Panc1 (cell line): ENCODE measurements at places on chromosomes 16 and 17. TPM values are rescaled to one million over a fixed set of nuclear protein-coding genes. Genes with fewer than 3 reads are reported as not detected.

The ITGA2B gene
- total RNA-seq = 2.4 TPM

The WNT9B gene
- total RNA-seq = not detected

The RAB40B gene
- total RNA-seq = 7.1 TPM

The NSF gene
- total RNA-seq = 56.5 TPM

The KRT32 gene
- total RNA-seq = 0.72 TPM

The CORO6 gene
- total RNA-seq = 9.7 TPM

The SLC52A1 gene
- total RNA-seq = 0.54 TPM

- DNase-seq = peak; percentile 89
These were observed 10.9 kb downstream of the JPT2 start for GRCh38 chr16:1688807-1689560.

DNA sequence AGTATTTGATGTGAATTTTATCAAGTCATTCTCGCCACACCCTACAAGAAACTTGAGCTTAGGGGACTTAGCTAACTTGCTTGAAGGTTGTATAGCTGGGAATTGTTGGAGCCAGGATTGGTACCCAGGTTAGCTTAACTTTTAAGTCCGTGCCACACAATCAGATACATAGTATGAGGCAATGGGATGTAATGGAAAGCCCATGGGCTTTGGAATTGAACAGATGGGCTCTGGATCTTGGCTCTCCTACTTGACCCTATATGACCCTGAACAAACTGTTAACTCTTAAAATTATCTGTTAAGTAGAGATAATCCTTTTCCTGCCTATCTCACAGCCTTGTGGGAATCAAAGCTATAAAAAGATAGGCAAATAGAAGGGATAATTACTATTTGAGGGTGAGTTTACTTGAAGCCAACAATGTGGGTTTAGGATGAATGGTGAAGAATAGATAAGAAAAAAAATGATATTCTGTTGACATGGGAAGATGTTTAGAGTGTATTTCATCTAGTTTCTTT, 51.9 kb upstream of the CACNG3 start:
- no peak for DNase-seq

- DNase-seq = no peak
These were observed 231.1 kb upstream of the NLRP1 start for GRCh38 chr17:5815396-5815795.

- DNase-seq = no peak
These were observed 20.6 kb downstream of the CHAD start for GRCh38 chr17:50447870-50448595.

DNA sequence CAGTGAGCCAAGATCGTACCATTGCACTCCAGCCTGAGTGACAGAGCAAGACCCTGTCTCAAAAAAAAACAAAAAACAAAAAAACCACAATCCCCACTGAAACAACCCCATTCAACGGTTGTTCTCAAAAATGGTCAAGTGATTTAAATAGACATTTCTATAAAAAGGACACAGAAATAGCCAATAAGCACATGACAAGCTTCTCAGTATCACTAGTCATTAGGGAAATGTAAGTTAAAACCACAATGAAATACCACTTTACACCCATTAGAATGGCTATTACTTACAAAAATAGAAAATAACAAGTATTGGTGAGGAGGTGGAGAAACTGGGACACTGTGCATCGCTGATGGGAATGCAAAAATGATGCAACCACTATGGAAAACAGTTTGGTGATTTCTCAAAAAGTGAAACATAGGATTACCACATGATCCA, 26.6 kb upstream of the MYLK3 start:
- DNase-seq = no peak

DNA sequence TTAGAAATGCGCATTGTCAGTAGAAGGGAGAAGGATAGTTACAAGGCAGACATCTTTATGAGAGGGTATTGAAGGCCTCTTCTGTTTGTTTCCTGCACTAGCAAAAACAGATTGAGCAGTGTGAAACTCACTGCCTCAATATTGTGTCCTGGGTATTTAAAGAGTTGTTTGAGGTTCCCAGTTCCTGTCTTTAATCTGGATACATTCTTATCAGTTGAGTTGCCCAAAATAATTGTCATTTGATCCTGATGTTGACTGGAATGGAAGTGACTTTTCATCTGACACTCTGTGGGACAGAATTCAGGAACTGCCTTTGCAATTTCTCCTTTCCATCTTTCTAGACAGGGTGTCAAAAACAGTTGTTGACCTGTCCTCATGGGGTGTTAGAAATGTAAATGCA, 1.7 kb downstream of the ATP6V0A1 start:
- DNase-seq = no peak
